CD4-positive, alpha-beta T cell (primary cell): ENCODE measurements at places on chromosomes 3 and 15.

DNA sequence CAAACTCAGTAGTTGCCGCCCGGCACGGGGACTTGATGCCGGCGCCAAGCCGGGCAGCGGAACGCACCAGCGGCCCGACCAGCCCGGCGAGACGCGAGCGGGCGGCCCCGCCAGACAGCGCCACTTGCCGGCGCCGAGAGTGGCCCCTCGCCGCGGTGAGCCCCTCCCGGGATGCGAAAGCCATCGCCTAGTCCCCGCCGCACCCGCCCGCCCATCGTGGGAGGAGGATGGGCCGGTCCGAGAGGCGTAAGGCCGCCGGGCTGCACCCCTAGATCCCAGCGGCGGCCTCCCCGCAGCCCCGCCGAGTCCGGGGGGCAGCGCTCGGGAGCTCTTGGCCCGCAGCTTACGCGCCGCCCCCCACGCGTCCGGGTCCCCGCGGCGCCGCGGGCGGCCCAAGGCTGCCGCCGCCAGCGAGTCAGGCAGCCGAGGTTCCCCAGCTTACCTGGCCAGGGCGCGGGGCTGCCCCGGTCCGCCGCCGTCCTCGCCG lies 609 bp downstream of the GOLGA8A start:
- peak; percentile 40 for DNase-seq

GRCh38 chr3:78153973-78154372 lies 1114.1 kb downstream of the ROBO2 start:
- DNase-seq: no peak

- DNase-seq: peak; percentile 83
These were observed at the start of gene TMCC1 for GRCh38 chr3:129893581-129894070. Gene TMCC1, minus strand, starts transcription at chr3:129893711.

DNA sequence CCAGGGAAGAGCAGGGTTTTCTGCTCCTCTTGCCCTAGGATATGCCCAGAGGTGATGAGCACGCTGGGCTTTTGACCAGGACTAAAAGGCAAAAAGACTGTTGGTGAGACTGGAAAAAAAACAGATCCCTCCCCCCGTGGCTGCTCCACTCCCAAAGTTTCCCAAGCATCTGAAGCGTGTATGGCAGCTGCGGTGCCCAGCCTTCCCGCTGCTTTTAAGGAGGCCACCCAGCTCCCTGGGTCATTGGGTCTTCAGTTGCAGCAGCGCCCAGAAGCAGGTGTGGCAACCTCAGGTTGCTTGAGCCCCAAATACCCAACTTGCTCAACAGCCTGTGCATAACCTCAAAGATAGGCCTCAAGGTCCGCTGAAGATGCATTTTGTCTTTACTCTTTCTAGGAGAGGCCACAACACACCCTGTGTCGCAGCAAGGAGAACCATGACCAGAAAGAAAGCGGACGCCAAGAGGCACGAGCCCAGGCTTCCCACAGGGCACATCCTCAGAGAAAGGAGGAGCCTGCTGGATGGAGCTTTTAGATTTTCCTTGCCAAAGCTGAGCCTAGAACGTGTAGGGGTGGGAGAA lies 2.0 kb downstream of the SRGAP3 start:
- no peak for DNase-seq

DNA sequence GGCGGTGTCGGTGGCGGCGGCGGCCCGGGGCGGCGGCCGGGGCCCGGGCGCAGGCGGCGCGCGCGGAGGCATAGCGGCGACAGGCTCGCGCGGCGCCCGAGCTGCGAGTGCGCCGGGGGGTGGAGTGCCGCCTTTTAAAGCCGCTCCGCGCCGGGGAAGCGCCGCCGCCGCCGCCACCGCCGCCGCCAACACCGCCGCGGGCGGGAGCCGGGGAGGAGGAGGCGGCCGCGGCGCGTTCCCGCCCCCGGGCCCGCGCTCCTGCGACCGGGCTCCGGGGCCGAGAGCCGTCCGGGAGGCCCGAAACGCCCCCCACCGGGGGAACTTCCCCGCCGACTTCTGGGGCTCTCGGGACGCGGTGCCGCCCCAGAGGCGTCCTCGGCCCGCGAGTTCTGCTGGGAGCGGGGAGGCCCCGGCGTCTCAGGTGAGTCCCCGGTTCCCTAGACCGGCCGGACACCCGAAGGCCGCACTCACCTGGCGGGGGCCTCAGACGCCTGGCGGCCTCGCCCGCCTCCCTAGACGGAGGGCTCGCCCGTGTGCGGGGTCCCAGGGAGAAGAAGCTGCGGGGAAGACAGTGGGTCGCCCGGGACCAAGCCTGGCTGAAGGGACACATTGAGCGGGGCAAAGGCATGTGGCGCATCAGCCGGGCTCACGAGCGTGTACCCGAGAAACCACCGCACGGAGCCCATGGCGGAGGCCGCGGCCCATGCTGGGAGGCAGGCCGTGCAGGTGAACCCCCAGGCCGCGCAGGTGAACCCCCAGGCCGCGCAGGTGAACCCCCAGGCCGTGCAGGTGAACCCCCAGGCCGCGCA lies at the start of gene PCSK6:
Gene PCSK6 (minus strand): TSS at position 109 of the 809 bp plus-strand sequence. CDS start 37 bp downstream, at position 72.
- DNase-seq: no peak

DNA sequence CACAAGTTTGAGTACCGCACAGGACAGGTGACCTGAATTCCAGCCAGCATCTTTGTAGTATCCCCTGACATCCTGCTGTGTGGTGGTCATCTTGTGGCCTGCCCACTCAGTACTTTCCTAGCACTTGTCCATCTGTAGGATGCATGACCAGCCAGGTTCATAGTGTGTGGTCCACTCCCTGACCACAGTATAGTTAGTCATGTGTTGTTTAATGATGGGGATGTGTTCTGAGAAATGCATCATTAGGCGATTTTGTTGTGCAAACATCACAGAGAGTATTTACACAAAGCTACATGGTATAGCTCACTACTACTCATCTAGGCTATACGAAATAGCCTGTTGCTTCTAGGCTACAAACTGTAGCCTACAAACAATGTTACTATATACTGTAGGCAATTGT lies 16.9 kb upstream of the RBPMS2 start:
- DNase-seq: no peak

DNA sequence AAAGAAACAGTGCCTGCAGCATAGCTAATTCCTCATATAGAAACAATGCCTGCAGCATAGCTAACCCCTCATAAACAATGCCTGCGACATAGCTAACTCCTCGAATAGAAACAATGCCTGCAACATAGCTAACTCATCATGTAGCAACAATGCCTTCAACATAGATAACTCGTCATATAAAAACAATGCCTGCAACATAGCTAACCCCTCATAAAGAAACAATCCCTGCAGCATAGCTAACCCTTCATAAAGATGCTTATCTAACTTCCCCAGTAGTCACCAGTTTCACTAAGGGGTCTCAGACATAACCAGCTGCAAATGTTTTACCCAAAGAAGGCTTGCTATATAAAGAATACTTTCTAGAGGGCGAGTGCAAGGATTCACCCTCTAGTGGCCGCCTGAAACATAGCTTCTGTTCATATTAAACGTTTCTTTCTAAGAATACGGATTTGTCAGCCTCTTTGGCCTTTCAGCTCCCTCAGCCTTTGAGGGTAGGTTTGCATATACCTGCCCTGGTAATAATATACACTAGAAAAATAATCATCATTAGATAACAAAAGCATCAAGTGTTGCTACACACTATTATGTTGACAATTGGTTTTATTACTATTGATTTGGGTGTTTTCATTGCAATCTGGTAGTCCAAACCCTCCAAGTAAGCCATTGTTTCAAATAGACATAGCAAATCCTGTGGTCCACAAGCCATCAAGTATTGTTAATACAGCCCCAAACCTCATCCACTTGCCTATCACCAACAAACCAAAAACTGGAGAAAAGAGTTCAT lies 44.4 kb upstream of the FAN1 start:
- DNase-seq: no peak

- no peak for DNase-seq
These were observed 100.2 kb upstream of the CFAP20DC start for GRCh38 chr3:59150039-59150438.

GRCh38 chr3:108088146-108088545 lies 2.7 kb downstream of the CD47 start:
- no peak for DNase-seq

- no peak for DNase-seq
These were observed 307.4 kb upstream of the COL8A1 start for GRCh38 chr3:99330924-99331532.

DNA sequence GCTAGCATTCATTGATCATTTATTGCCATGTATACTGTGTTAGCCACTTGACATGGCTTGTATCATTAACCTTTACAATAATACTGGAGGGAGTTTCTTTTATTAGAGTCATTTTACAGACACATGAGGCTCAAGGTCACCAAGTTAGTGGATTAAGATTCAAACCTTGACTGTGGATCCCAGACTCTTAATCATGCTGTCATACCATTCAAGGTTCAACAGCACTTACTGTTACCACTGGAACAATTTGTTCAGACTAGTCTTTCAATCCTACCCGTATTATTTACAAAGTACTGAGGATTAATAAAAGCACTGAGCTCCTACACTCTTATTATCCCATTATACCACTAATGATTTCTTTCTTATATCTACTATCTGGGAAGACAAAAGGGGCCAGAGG lies 1.2 kb downstream of the COX17 start:
- no peak for DNase-seq

DNA sequence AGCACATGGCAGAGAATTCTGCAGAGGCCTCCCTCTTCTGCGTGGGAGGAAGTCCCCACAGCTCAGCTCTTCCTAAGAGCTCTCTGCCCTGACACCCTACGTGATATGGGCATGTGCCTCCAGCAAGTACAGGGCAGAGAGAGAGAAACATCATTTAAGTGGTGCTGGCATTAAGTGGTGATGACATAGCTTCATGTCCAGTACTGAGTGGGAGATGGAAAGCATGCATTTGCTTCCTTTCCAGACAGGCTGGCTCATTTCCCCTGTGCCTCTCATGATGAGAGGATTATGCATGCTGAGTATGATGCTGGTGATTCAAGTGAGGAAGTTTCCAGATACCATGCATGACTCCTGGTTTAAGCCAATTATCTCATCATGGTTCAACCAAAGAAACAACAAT lies 26.9 kb downstream of the BFSP2 start:
- no peak for DNase-seq

GRCh38 chr3:33881156-33882064 lies 83.0 kb downstream of the PDCD6IP start:
- DNase-seq: no peak

- no peak for DNase-seq
These were observed 141.4 kb downstream of the ADAMTS17 start for GRCh38 chr15:100200287-100200880.

DNA sequence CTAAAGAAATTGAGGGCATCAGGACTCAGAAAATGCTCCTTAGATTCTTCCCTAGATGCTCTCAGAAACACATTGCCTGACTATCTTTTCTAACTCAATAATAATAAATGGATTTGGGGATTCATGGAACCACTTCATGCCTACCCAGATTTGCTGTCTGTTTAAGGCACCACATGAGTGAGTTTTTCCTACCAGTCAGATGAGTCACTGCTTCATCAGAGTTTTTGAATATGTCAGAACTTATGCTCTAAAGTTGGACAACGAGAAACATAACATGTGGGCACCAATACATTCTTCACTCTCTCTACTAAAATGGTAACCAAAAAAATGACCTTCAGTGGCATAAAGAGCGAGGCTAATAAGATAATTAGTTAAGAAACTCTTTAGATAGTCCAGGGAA lies 1135.1 kb downstream of the TUSC7 start:
- DNase-seq: no peak

DNA sequence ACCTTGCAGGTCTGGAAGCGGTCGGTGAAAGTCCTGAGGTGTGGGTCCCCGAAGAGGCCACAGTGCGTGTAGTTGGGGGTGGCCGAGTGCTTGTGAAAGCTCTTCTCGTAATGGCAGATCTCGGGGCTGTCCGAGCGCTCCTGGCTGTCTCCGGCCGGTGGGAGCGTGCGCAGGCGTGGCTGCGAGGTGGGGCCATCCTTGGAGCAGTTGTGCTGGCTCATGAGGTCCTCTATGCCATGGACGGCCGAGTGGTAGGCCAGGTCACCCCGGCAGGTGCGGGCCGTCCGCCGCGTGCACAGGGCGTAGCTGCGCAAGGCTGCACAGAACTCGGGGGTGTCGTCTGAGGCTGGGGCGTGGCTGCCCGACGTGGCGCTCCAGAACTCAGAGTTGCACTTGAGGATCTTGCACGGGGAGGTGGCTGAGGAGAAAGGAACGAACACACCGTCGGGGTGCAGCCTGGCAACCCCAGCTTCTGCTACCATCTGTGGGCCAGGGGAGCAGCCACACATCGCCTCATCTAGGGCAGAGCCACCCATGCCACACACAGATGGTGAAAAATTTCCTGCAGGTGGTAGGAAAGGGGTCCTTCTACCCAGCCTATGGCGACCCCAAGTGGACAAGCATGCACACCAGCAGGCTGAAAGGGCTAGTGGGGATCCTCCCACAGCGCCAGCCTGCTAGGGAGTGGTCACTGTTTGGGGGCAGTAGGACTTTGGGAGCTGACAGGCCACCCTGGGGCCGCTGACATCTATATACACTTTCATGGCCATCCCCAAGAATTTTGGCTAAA lies 36.7 kb downstream of the RGMA start:
- DNase-seq: no peak

DNA sequence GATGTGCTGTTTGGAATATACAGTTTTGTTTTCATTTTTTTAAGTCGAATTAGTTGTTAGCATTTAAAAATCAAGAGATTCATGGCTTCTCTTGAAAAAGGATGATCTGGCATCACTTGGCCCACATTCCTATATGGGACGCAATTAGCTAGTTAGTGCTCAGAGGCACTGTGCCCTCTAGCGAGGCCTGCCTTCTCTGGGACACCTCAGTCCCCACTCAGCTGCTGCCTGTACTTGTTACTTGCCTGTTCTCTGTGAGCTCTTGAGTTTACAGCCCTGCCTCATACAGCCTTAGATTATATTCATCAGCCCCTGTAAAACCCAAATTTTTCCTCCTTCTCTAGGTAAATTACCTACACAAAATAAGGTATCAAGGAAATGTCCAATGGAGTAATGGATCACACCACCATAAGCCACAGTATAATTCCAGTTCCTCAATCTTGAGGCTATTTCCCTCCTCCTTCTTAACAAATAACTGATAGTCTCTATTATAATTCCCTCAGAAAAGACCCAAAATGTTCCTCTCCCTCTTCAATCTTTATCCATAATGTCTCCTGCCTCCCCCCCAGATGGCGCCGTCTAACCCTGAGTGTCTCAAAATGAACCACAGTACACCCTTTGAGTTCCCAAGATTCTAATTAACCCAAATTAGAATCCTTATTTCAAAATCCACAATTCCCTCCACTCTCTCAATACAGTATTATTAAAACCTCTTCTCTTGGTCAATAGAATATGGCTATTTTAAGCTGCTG lies 2.7 kb downstream of the ZMAT3 start:
- DNase-seq: peak; percentile 46

DNA sequence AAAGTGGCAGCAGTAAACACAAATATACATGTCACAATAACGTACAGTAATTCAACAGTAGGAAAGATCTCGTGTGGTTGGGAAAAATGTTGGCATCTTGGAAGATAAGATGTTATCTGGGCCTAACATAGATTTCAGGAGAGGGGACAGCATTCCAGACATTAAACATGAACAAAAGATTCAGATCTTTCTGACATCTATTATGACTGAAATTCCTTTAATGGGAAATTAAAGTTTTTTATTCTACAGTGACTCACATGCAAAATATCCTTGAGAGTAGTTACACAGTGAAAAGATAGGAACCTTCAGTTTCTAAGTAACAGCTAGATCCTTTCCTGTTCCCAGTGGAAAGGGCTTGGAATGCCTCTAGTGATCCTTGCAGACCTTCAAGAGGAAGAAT lies 9.2 kb downstream of the NDUFB5 start:
- no peak for DNase-seq

GRCh38 chr3:81198756-81199155 lies 562.7 kb downstream of the GBE1 start:
- DNase-seq: no peak

GRCh38 chr15:63612300-63612699 lies 15.1 kb downstream of the FBXL22 start:
- DNase-seq: no peak
